ENCODE measurements at places on chromosomes 6 and 20.

DNA sequence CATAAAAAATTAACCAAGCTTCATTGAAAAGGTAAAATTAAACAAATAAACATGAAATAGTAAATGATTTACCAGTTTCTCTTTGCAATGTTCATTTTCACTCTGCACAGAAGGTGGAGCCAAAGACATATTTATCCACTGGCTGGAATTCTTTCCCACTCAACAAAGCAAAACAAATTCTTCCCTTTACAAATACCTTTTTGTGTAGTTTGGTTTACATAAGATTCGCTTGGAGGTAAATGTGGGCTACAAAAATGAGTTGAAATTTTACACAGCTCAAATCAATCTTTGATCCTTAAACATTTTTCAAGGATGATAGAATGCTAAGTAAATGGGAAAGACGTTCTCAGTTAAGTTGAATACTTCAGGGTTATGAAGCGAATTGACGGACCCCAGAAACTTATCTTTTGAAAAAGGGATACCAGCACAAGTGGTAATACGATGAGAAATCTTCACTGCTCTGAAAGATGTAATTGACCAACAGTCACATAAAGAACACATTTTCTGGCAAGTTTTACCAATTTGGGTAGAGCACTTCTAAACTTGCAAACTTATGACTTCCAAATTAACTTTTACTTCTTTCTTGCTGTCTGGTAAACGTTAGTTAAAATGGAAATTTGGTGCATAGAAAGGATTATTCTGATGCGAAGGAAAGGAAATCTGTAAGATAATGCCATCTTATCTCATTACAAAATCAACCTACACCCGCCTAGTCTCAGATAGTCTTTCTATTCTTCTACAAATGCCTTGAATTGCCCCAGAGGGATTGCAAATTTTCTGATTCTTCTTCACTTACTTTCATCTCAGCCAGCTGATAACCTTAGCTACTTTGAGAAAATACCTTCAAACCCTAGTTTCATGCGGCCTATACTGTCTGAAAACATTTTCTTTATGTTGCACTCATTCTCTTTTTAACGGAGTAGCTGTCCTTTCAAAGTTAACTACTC, 4.7 kb upstream of the GJA1 start:
- DNase-seq, result no peak

DNA sequence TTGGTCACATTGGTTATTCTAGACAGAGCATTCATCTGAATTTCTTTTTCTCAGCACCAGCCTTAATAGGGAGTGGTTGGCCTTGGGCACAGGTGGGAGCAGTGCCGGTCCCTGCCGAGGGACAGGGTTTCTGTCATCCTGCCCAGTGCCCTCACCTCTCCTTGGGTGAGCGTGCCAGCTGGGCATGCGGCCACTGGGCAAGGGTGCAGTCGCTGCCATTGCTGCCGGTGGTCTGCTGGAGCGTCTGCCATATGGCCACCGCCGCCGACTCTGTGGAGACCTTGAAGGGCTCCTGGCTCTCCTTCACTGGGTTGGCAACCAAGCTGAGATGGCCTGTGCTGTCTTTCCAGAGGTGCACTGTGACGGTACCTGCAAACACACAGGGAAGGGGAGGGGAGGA, 16.4 kb upstream of the UQCC2 start:
- DNase-seq, result no peak

DNA sequence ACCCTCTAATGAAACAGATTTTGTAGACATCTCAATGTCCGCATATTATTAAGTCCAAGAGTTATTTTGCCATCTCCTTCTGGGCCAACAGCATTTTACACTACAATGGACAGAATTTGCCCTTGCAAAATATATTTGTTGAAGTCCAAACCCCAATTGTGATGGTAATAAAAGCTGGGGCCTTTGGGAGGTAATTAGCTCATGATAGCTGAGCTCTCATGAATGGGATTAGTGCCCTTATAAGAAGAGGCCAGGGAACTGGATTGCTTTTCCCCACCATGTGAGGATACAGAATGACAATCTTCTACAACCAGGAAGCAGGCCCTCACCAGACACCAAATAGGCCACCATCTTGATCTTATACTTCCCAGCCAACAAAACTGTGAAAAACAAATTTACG, 44.9 kb upstream of the MTRF1L start:
- DNase-seq, result no peak

DNA sequence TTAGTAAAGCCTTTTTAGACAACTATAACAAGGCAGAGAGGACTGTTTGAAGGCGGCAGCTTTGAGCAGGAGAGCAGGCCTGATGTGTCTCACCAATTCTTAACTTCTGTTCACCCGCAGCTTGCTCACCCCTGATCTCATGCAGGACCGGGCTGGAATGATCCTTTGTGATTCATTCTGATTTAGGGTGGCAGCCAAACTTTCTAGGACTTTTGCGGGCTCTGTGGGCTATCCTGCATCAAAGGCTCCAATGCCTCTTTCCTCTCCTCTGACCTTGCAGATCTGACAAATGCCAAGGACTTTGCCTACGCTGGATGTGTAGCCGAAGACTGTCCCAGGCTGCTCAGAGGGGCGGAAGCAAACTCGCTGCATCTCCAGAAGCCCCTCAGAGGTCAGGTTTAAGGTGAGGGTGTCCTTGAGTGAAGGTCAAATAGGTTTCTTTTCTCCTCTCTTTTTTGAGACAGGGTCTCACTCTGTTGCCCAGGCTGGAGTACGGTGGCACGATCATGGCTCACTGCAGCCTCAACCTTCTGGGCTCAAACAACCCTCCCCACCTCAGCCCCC, 72.3 kb downstream of the VEGFA start:
- DNase-seq, result no peak

- DNase-seq, result no peak
Observed at GRCh38 chr20:38985603-38986170, 23.5 kb downstream of the DHX35 start.

- no peak for DNase-seq
Observed at GRCh38 chr20:62576815-62577489, 65.4 kb upstream of the SLCO4A1 start.

DNA sequence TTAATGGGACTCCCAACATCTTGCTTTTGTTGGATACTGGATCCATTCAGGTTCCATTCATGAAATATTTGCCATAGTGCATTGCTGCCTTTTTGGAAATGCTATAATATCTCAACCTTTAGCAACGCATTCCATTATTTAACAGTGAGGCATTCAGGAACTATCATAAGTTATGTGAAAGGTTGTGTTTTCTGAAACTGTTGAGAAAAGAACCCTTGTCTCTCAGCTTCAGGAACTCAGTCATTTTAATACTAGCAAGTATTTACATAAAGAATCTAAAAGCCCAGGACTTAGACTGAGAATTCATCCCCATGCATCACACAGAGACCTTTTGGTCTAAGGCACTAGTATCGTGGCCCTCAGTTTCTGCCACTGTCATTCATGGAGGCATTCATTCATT, 24.9 kb upstream of the SASH1 start:
- no peak for DNase-seq
